ENCODE measurements at places on chromosomes 2 and 18. TPM values are rescaled to one million over a fixed set of nuclear protein-coding genes. Genes with fewer than 3 reads are reported as not detected.

SH2D6 gene
- total RNA-seq, result 15.5 TPM

NOL4 gene
- total RNA-seq, result 1.3 TPM

SLC35F6 gene
- total RNA-seq, result 17.8 TPM

FBXO15 gene
- 3.3 TPM for total RNA-seq

LYPD6 gene
- total RNA-seq, result 2.9 TPM

ANKRD53 gene
- 10.2 TPM for total RNA-seq

MYL1 gene
- total RNA-seq, result not detected

NPHP1 gene
- total RNA-seq, result 1.3 TPM

COBLL1 gene
- 104 TPM for total RNA-seq

RPS27A gene
- total RNA-seq, result 489 TPM

CHRNG gene
- total RNA-seq, result not detected

ALK gene
- 0.26 TPM for total RNA-seq

TRIM43 gene
- not detected for total RNA-seq

OSR1 gene
- 5.3 TPM for total RNA-seq

NOSTRIN gene
- total RNA-seq, result 64.3 TPM

RGPD3 gene
- not detected for total RNA-seq

SKA1 gene
- total RNA-seq, result 0.52 TPM

PRKRA gene
- 21.5 TPM for total RNA-seq

TMEM150A gene
- 24.4 TPM for total RNA-seq

BUB1 gene
- total RNA-seq, result not detected

DTNB gene
- 17.8 TPM for total RNA-seq

POMC gene
- total RNA-seq, result 2.9 TPM

GALNT3 gene
- 29.7 TPM for total RNA-seq

OTOS gene
- not detected for total RNA-seq

GALNT5 gene
- 3.1 TPM for total RNA-seq

RAB27B gene
- 10.1 TPM for total RNA-seq

HOXD13 gene
- not detected for total RNA-seq

POTEI gene
- not detected for total RNA-seq

PSD4 gene
- total RNA-seq, result 40.5 TPM

PTPRN gene
- total RNA-seq, result 18.7 TPM

MYO7B gene
- total RNA-seq, result 1.8 TPM

KCNF1 gene
- 5.3 TPM for total RNA-seq

SCN9A gene
- total RNA-seq, result 11.9 TPM

ALKAL2 gene
- total RNA-seq, result 104 TPM

PROM2 gene
- total RNA-seq, result 17.6 TPM

TMEM247 gene
- not detected for total RNA-seq

MARCO gene
- not detected for total RNA-seq

ANO7 gene
- total RNA-seq, result 0.99 TPM

PROC gene
- total RNA-seq, result not detected

ABCG5 gene
- total RNA-seq, result not detected

MALL gene
- 6.6 TPM for total RNA-seq

GCKR gene
- not detected for total RNA-seq

ARHGAP25 gene
- total RNA-seq, result 6.6 TPM

CD226 gene
- 0.26 TPM for total RNA-seq

ASB1 gene
- total RNA-seq, result 6.6 TPM
